SW 1271 (cell line): ENCODE measurements at places on chromosomes 6 and 20.

DNA sequence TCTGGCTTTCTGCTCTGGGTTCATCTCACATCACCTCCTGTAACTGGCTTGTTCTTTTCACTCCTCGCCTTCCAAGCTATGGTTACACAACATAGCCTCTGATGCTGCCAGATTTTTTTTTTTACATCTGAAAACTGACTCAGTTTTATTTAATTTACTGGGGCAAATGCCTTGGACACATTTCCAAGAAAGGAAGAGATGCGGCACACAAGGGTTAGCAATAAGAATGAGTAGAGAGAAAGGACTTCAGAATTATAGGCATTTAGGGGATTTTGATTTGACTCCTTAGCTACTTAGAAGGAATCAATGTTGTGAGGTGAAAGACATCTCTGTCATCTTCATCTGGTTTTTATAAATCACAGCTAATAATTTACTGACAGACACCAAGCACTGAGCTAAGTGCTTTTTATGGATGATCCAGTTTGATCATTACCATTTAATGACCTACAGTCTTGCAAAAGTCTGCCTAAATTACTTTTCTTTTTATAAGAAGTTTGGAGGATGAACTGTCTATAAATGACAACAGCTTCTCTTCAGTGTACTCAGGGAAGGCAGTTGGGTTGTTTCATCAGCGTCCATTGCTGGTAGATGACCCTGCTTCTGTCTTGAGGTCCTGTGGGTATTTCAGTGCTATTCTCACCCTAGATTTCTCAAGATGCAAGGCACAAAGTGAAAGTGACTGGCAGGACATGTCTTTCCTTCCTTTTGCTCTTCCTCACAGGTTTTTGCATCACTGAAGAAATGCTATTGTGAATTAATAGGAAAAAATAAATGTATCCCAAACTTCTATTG, 31.1 kb downstream of the LAMA4 start:
- no peak for DNase-seq

- no peak for DNase-seq
Observed at GRCh38 chr6:37020381-37020780, 14.9 kb downstream of the FGD2 start.

DNA sequence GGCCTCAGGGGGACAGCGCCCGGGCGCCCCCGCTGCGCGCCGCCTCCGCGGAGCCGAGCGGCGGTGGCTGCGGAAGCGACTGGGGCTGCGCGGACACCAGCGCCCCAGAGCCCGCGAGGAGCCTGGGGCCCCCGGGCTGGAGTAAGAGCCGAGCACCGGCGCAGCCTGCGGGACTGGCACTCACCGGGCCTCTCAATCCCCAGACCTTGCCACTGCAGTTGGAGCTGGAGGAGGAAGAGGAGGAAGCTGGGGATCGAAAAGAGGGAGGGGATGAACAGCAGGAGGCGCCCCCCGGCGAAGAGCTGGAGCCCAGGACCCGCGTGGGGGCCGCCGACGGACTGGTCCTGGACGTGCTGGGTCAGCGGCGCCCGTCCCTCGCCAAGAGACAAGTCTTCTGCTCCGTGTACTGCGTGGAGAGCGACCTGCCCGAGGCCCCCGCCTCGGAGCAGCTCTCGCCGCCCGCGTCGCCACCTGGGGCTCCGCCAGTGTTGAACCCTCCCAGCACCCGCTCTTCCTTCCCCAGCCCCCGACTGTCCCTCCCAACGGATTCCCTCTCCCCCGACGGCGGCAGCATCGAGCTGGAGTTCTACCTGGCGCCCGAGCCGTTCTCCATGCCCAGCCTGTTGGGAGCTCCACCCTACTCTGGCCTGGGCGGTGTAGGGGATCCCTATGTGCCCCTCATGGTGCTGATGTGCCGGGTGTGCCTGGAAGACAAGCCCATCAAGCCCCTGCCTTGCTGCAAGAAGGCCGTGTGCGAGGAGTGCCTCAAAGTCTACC, 590 bp downstream of the RNF217 start:
- DNase-seq = no peak

DNA sequence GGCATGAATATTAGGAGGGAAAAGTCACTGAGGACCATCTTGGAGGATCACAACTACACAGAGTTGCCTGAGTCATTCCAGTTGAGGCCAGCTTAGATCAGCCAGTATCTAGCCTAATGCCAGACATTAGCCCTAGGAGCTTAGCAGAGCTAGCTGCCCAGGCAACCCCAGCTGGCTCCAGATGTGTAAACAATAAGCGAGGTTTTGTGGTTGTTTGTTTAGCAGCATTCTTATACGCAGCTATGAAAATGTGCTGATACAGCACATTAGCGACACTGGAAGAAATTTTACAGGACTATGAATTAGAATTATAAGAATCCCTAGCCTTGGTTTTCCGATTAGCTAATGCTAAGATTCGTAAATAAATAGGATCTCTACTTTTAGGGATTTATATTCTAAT, 59.3 kb downstream of the BTBD3 start:
- DNase-seq = no peak

GRCh38 chr6:18676548-18676947, 289.4 kb downstream of the RNF144B start:
- DNase-seq = no peak

GRCh38 chr6:104623052-104623690, 236.5 kb downstream of the HACE1 start:
- no peak for DNase-seq

GRCh38 chr6:7910654-7911344, at the start of gene TXNDC5:
Gene TXNDC5, minus strand, starts transcription at chr6:7910788. Its CDS starts 12 bp downstream, at chr6:7910776.
- DNase-seq = peak; percentile 48

- no peak for DNase-seq
Observed at GRCh38 chr20:56423211-56423610, 11.2 kb downstream of the CASS4 start.

DNA sequence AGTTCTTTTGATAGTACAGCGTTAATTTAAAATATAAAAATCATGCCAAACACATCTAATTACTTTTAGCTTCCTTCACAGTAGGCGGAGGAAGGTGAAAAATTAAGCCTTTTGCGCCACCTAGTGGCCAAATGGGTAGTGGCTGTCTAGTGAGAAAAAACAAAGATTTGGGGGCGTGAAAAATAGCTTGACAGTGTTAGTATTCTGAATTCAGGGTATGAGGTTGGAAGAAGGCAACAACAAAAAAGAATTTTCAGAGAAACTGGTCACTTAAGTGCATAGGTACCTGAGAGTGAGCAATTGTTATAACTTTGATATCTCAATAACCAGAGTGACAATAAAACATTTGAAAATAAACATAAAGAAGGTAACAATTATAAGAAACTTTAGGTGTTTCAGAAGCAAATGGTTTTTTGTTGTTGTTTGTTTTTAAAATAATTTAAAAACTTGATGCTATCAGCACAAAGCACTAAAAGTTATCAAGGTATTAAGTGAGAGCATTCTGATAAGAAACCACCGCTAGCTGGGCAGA, 14.3 kb downstream of the PSMB9 start:
- peak; percentile 59 for DNase-seq

GRCh38 chr6:136307351-136307750, 17.7 kb upstream of the BCLAF1 start:
- no peak for DNase-seq

DNA sequence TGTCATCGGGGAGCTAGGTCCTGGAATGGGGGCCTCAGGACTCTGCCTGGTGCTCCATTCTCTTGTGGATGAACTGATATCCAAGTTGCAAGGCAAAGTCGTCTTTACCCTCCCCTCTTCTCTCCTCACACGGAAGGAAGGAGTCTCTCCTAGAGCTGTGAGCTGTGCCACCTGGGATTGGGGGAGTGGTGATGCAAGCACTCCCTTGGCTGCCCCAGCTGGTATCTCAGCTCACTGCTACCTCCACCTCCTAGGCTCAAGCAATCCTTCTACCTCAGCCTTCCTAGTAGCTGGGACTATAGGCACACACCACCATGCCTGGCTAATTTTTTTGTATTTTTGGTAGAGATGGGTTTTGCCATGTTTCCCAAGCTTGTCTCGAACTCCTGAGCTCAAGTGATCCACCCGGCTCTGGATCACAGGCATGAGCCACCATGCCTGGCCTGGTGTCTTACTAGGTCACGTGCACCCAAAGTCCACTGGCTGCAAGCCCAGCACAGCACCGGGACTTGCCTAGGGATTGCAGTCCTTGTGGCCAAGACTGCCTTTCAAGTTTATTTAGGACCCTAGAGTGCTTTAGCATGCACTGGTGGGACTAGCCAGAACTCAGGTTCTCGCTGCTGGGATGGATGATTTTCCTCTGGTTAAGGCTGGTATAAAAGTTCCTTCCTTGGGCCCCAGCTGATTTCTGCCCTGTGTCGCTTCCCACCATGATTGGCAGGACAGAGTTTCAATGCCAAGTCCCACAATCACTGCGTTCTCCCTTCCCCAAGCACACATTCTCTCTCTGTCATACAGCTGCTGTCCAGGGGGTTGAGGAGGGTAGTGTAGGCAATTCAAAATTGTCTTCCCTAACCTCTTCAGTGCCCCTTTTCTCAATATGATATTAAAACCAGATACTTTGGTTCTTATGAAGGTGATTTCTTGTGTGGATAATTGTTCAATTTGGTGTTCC, 33.5 kb downstream of the SMAP1 start:
- DNase-seq = no peak

DNA sequence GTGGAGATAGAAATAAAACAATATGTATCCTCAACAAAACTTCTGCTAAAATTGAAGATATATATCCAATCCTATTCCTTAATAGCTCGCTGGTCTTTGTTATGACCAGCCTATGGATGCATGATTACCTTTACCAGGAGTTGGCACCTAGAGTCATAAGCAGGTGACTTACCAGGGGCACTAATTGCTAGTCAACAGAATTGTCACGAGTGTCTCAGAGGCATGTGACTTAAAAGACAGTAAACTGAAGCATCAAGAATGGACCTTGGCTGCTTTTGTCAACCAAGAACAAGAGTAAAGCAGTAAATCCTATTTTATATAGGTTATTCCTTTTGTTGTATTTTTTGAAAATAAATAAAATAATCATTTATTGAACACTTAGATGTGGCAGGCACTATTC, 115.4 kb downstream of the MYO6 start:
- no peak for DNase-seq

DNA sequence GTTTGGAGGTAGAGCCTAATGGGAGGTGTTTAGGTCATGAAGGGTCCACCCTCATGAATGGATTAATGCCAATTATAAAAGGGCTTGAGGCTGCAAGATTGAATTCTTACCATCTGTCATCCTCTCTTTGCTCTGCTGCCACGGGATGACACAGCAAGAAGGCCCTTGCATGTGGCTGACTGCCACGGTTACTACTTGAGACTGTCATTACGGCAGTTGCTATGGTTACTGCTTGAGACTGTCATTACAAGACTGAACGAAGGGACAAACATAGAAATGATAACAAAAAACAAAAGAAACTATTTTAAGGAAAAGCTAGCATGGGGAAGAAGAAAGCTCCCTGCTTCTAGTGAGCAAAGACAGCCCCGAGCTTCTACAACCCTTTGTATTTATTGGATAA, 715.0 kb downstream of the TFAP2A start:
- no peak for DNase-seq

- DNase-seq = no peak
Observed at GRCh38 chr20:59103573-59103972, 60.0 kb upstream of the ZNF831 start.

GRCh38 chr6:15430186-15430585, 184.3 kb downstream of the JARID2 start:
- DNase-seq = no peak

- no peak for DNase-seq
Observed at GRCh38 chr6:160586374-160586773, 77.7 kb downstream of the LPA start.

DNA sequence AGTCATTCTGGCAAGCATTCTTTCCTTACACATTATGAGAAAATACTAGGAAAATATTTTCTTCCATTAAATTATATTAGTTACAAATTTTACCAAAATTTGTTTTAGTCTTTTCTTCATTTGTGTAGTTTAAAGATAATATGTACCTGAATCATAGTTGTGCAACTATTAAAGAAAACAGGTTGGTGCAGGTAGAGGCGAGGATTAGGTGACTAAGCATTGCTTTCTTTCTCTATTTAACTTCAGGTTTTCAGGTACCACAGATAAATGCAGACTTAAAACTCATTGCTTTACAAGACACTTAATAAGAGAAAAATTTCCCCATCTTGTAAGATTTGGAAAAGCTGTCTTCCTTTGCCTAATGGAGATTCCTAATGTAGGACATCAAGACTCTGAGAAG, 1175.5 kb upstream of the ADGRB3 start:
- no peak for DNase-seq

- DNase-seq = no peak
Observed at GRCh38 chr6:158707120-158707820, 57.4 kb downstream of the SYTL3 start.

DNA sequence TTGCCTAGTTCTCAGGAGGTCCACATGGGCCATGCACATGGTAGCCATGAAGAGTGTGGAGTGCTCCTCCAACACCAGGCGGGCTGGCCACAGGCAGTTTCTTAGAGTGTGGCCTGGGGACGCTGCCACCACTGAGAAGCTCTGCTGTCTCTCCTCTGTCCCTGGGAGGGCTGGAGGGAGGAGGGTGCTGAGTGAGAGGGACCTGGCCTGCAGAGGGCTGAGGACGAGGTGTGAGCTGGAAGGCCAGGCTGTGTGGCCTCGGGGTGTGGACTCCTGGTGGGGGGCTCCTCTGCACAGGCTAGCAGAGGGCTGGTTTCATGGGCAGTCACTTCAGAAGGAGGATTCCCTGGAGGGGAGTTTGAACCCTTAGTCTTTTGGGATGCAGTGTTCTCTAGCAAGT, 39.7 kb downstream of the SYNJ2 start:
- DNase-seq = no peak

- DNase-seq = no peak
Observed at GRCh38 chr6:163782436-163783003, 368.0 kb downstream of the QKI start.
